Vagina (tissue), 2 donors: ENCODE measurements at places on chromosomes 16 and 17.

DNA sequence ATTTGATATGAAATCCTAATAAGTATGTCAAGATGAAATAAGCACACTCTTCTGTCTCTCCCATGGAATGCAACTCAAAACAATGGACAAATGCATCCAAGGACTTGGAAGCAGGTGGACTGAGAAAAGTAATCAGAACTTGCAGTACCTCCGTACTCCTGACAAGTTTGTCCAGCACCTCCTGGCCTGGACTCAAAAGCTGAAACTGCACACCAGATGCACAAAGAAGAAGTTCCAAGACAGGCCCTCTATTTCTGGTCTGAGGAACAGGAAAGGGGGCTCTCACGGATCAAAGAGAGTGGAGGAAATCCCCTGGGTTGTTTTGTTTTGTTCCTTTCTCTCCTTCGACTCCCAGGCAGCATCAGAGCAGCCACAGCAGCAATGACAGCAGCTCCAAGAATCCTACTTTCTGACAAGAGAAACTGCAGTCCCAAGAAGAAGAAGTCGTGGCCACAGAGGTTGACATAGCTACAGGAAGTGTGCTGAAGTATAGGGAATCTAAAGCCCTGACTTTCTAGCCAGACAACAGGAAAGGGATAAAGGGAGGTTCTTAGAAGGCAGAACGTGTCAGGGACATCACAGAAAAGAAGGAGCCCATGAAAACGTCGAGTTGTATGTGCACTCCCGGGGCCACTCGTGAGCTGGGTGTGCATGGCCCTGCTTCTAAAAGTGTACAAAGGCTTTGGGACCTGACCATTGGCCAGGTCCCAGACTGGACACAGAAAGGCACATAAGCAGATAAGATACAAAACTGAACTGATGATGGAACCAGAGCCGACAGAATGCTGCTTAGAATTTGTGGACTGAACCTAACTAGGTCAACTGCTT lies 29.3 kb downstream of the AKAP10 start:
- DNase-seq = no peak

- no peak for DNase-seq
Measured at GRCh38 chr16:85735225-85735635, 15.7 kb downstream of the C16orf74 start.

DNA sequence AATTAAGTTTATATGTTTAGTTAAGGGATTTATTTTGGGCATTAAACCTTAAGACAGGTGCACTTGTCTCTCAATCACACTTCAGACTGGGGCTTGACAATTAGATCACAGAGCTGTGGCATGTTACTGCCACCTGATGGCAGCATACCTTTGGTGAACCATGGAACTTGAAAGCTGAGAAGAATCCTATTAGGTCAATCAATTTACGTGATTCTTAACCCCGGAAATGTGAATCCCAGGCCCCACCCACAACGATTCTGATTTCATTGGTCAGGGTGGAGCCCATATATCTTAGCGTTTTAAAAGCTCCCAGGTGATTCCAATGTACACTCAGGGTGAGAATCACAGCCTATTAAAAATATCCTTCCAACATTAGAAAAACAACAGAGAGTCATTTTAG lies 91.0 kb downstream of the GSG1L start:
- peak; percentile 79 for DNase-seq

DNA sequence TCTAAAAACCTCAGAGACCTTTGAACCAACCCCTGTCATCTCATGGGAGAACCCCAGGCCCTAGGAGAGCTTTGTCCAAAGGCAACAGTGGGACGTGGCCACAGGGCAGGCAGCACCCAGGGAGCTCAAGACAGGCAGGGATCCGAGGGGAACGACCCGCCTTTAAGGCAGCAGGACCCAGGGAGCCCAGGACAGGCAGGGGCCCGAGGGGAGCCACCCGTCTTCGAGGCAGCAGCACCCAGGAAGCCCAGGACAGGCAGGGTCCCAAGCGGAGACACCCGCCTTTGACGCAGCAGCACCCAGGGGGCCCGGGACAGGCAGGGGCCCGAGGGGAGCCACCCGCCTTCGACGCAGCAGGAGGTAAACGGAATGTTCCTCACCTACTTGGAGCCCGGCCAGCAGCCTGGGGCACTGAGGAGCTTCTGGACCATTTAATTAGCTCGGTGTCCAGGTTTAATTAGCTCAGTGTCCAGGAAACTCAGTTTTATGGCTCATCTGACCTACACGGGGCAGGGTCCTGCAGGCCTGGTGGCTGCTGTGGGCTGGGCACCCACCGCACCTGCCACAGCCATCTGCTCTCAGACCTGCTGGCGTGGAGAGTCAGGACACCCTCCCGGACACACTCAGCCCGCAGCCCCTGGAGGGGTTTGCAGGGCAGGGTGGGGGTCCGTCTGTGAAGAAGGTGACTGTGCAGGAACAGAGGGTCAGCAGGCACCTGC lies 24.4 kb downstream of the PIEZO1 start:
- DNase-seq = no peak

- DNase-seq = no peak
Measured at GRCh38 chr17:44842748-44843147, 4.9 kb upstream of the HIGD1B start.

DNA sequence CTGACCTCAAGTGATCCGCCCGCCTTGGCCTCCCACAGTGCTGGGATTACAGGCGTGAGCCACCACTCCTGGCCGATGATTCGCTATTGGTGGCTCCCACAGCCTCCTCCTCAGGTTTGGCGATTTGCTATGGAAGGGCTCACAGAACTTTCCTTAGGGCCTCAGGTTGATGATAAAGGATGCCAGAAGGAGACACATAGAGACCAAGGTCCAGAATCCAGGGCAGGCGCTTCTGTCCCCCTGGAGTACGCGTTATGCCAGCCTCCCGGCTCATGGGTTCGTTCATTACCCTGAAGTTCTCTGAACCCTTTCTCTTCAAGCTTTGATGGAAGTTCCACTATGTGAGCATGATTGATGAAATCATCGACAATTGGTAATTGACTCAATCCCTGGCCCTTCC lies 19.9 kb downstream of the LGALS3BP start:
- DNase-seq = no peak

- no peak for DNase-seq
Measured at GRCh38 chr16:9859701-9860327, 322.4 kb downstream of the GRIN2A start.

DNA sequence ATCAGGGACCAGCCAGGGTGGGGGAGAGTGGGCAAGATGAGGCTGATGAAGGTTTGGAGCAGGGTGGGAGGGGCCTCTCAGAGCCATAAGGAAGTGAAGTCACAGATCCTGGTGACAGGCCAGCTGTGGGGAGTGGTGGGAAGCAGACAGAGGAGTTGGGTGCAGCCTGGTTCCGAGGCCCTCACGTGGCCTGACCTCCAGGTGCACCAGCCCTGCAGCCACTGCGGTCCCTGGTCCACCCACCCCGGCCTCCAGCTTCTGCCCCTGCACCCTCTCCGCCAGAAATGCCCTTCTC lies 3.9 kb upstream of the ZFPM1 start:
- no peak for DNase-seq

- DNase-seq = no peak
Measured at GRCh38 chr17:7841396-7841914, 7.4 kb downstream of the KDM6B start.

GRCh38 chr16:55437625-55438024 lies 41.4 kb upstream of the MMP2 start:
- DNase-seq = no peak

GRCh38 chr17:78360371-78361224 lies 721 bp upstream of the SOCS3 start:
- DNase-seq = no peak

DNA sequence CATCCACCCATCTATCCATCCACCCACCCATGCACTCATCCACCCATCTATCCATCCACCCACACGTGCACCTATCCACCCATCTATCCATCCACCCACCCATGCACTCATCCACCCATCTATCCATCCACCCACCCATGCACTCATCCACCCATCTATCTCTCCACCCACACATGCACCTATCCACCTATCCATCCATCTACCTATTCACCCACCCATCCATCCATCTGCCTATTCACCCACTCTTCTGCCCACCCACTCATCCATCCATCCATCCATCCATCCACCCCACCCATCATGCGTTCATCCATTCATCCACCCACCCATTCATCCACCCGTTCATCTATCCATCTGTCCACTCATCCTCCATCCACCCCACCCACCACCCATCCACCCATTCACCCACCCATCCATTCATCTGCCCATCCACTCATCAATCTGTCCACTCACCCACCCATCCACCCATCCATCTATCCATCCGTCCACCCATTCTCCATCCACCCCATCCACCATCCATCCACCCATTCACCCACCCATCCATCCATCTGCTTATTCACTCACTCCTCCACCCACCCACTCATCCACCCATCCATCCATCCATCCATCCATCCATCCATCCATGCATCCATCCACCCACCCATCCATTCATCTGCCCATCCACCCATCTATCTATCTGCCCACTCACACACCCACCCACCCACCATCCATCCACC lies 35.1 kb upstream of the CBFA2T3 start:
- DNase-seq = no peak

- DNase-seq = peak; percentile 74
Measured at GRCh38 chr17:76104140-76104895, 731 bp upstream of the EXOC7 start.

DNA sequence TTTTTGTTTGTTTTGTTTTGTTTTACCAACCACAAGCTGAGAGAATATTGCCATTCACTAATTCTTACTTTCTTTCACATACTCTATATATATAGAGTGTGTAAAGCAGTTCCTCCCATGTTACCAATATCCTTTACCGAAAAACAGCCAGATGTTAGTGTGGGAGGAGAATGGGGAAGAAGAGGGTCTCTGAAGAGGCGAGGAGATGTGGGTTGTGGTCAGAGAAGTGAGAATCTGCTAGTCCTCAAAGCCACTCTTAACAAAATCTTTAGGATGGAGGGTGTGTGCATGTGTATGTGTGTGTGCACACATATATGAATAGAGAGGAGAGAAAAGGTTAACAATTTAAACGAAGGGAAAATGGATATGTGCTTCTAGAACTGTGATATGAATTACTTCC lies 80.6 kb downstream of the TUBD1 start:
- DNase-seq = no peak

DNA sequence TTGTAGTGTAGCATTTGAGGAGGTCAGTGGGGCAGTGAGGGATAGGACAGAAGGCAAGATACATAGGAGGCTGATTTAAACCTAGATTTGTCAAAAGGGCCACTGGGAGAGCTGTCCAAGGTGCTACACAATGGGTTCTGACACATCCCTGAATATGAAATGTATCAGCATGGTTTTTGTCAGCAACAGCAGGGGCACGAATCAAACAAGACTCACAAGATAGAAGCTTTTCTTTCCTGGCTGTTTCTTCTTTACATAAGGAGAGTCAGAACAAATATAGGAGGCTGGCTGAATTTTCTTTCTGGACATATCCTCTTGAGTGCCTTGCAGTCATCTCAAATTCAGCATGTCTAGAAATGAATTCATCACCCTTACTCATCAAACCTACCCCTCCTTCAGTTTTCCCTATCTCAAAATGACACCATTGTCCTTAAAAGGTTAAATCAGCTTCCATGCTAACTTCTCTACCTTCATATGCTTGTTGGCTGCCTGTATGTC lies 130.5 kb downstream of the NPIPB5 start:
- DNase-seq = no peak

GRCh38 chr17:49836111-49837030 lies 11.5 kb downstream of the TAC4 start:
- DNase-seq = no peak

- no peak for DNase-seq
Measured at GRCh38 chr16:85461814-85462713, 151.1 kb upstream of the GSE1 start.

DNA sequence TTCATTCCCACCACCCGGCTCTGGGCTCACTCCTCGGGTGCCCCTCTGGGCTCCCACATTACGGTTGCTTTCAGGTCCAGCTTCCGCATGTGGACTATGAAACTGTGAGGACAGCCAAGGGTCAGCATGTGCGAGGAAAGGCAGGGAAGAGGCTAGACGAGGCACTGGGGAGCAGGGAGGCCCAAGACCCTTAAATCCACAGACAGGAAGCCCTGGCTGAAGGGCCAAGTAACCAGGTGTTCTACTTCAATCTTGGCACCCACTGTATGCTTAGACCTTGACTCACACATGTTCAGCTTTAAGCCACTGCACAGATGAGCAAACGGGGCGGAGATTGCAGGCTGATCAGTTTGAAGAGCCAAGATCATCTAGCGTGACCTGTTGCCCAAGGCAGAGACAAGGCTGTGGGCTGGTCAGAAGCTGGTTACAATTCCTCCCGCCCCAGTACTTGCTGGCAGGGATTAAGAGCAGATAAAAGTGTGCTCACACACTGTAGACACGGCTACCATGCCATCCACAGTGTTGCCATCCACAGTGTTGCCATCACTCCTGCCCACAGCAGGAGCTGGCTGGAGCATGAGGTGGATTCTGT lies at the start of gene CES4A:
Gene CES4A, plus strand, starts transcription at position 393 of the 592 bp plus-strand sequence. Its CDS starts 184 bp downstream, at position 577.
- DNase-seq = no peak

DNA sequence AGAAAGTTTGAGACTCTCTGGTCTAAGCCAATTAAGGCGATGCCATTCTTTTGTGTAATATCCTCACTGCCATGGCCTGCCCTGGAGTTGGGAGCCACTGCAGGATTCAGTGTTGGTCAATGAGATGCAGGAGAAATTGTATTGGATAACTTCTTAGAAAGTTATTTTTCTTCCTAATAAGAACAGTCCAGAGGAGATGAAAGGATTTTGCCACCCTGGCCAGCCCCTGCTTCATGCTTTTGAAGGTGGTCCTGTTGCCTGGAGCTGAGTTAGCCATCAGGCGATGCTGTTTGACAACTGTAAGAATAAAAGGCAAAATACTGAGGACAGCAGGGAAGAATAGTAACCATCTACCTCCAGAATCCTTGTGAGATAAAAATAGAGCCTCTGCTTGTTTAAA lies 35.4 kb upstream of the CNTNAP4 start:
- DNase-seq = no peak

DNA sequence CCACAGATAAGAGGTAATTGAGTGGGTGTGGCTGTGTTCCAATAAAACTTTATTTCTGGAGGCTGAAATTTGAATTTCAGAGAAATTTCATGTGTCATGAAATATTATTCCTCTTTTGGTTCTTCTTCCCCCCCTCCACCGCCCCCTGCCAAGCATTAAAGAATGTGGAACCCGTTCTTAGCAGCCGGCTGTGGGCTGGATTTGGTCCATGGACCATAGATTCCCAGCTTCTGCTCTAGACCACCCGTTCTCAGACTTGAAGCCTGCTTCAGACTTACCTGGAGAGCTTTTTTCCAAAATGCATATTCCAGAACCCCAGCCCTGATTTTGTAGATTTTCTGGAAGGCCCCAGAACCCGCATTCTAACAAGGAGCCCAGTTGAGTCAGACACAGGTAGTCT lies 15.1 kb upstream of the LASP1NB start:
- DNase-seq = no peak

GRCh38 chr17:73972056-73972455 lies 231.4 kb upstream of the RPL38 start:
- DNase-seq = no peak

GRCh38 chr16:81466356-81466980 lies 21.9 kb downstream of the CMIP start:
- no peak for DNase-seq
